Tibial artery (tissue), 4 donors: ENCODE measurements at places on chromosomes 2 and 18.
A peak's percentile ranks its signal among the peaks of the same experiment; 100 is the strongest.

DNA sequence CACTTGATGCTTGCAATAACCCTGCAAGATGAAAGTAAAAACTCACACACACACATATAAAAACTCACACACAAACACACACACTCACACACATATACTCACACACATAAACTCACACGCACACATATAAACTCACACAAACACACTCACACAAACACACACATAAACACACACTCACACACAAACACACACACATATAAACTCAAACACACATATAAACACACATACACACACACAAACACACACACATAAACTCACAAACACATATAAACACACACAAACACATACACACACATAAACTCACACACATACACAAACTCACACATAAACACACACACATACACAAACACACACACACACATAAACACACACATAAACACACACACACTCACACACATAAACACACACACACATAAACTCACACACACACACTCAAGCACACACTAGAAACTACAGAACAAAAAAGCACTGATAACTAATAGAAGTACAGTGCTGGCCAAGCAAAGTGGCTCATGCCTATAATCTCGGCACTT lies 117.7 kb upstream of the TEKT4 start:
- no peak for DNase-seq

GRCh38 chr2:119428488-119429224 lies 3.0 kb upstream of the TMEM37 start:
- DNase-seq = peak; percentile 63

DNA sequence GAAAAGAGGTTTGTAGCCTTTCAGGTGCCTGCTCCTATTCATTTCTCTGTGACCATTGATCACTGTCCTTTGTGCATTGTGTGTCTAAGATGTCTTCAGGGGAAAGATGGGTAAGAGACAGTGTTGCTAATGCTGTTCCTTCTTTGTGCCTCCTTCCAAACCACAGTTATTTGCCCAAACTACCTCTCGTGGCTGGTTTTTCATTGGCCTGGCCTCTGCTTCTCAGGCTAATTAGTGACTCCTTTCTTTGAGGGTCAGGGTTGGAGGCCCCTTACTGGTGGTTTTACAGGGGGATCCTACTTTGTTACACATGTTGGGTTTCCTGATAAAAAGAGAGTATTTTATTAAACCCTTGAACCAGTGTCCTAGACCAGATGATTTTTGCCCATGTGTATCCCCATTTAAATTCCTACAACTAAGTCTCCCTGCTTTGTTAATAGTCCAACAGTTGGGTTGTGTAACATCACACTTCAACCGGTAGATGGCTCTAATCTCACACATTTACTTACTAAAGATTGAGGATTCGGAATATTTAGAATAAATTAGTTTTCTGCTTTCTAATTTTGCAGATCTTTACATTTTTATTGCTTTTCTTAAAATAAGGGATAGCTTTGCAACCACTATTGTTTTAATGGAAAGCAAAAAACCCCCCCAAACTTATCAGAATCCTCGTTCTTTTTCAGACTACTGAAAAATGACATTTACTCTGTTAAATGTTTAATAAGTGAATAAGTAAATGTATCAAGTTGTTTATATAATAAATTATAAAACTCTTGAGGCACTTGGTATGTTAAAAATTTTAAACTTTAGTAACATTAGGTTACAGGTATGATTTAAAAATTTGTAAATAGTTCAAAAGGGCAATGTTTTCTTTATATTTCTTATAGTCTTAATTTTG lies 2.4 kb downstream of the MARS2 start:
- DNase-seq = no peak

GRCh38 chr2:127063701-127064590 lies 43.0 kb downstream of the BIN1 start:
- no peak for DNase-seq

DNA sequence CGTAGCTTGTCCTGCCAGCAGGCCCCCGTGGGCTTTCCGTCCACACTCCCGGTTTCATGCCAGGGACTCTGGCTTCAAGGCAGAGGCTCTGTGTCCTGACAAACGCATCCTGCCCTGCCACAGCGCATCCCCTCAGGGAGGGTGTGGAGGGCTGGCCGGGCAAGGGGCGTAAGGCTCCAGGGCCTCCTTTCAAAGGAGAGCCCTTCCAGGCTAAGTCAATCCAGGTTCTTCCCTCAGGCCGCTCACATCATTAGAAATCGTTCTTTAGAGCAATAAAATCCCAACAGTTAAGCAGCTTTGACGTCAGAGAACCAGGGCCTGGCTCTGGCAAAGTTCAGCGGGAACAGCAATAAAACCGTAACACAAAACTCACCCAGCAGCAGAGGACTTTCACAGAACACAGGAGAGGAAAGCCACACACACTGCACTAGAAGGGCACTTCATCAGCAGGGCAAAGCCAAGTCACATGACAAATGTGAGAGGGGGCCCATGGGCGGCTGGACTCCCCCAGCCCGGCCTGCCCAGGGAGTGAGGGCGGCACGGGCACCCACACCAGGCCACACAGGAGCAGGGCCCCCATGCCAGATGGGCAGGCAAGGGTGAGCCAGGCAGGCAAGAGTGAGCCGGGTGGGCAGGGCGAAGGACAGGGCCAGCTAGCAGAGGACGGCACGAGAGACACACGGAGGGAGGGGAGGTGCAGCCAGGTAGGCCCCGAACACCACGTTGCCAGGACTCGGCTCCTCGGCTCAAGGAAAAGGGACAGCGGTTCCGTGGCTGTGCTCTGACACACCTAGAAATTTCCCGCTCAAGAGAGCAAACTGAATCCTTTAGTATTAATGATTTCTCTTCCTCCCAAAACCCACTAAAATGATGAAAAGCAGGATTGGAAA lies 52.0 kb downstream of the HDAC4 start:
- no peak for DNase-seq

DNA sequence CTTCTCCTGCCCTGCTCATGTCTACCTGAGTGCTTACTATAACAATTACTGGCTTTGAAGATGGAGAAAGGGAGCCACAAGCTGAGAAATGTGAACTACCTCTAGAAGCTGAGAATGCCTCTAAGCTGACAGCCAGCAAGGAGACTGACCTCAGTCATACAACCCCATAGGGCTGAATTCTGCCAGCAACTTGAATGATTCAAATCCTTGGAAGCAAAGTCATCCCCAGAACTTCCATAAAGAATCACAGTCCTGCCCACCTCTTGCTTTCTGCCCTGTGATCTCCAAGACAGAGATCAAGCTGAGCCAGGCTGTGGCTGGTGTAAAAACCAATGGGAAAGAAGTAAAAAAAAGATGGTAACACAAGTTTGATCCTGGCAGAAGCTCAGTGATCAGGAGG lies 288.2 kb upstream of the SPHKAP start:
- DNase-seq = no peak

DNA sequence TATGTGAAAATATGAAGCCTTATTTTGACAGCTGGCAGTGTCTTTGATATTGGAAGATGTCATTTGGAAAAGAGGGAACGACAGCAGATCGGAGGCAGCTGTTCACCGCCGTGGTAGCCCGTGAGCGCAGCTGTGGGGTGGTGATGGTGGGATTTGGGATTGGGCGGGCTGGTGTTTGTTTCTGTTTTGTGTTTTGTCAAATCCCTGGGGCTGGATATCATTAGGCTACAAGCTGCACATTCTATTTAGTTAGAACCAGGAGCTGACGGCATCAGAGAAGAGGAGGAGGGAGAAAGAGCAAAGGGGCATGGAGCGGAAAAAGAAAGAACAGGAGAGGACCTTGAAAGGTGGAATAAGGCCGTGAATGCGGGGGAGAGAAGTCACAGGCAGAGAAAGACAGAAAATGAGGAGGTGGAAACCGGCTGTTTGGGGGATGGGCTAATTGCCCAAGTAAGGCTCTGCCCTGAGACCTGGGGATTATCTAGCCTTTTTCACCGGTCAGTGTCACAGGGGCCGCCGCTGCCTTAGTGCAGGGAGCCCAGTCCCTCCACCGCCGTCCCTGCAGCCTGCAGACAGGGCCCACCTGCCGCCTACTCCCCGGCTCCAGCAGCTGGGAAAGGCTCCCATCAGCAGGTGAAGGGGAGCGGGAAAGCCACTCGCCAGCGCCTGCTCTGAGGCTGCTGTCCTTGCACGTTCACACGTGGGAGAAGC lies 88.0 kb downstream of the ZCCHC2 start:
- DNase-seq = no peak

GRCh38 chr2:172285010-172285621 lies 142.3 kb upstream of the ITGA6 start:
- no peak for DNase-seq

DNA sequence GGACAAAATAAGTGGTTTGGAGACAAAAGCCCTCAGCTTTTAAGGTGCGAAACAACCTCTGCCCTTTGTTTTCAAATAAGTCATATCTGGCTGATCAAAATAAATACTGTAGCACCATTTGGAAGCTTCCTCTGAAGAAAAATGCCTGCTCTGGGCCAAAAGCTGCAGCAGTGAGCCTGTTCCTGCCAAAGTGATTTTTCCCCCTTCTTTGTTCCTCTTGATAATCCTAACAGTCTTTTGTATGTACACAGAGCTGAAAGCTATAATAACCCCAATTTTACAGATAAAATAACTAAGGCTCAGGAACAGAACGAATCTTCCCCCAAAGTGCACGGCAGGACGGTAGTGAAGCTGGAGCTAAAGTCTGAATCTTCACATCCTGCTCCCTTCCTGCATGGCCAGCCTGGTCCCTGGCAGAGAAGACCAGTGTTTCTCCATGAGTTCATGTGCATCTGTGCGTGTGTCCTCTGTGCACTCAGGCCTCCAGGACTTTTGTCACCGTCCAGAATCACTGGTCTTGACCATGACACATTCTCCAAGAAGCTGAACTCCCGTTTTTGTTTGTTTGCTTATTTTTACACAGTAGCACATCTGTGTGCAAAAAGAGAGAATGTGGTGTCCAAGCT lies 2114.1 kb upstream of the PIK3C3 start:
- DNase-seq = no peak

GRCh38 chr2:233768076-233768475 lies 8.0 kb downstream of the UGT1A1 start:
- DNase-seq = no peak

DNA sequence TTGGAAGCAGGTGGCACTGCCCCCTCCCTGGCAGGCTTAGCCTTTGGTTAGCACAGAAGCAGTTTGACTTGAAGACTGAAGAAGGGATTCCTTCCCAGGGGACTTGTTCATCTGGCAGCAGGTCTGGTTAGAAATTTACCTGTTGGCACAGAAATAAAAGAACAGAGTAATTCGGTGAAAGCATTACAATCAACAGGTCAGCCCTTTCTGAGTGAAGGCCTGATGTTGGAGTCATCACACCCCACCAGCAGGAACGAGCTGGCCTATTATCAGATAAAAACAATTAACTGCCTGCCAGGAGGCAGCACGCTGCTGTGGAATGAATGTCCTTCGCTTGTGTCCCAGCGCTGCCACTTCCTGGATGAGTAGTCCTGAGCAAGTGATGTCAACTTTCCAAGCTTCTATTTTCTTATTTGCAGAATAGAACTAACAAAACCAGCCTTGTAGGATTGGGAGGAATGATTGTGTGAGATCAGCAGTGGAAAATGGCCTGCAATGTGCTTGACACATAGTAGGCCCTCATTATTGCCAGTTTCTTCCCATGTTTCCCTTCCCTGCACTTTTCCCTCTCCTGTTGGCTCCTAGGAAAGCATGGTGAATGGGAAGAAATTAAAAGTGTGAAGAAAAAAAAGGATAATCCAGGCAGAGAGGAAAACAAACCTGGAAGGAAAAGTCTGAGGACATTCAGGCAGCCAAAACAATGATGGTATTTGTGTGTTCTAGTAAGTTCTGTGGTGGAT lies 29.0 kb downstream of the LGALSL start:
- no peak for DNase-seq

DNA sequence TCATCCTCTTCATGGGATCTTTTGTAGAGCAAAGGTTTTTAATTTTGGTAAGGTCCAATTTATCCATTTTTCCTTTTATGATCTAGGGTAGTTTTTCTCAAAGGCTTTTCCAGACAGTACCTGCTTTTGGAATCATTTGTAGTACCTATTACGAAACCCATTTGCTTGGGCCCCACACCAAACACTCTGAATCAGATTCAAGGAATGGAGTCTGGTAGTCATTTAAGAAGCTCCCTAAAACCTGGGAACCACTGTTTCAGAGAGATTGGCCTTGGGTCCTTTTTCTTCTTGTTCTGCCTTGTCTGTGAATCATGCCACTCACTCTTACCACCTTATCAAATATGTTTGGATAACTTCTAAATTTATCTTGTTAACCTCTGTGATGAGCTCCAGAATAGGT lies 40.3 kb downstream of the OSBPL6 start:
- no peak for DNase-seq

DNA sequence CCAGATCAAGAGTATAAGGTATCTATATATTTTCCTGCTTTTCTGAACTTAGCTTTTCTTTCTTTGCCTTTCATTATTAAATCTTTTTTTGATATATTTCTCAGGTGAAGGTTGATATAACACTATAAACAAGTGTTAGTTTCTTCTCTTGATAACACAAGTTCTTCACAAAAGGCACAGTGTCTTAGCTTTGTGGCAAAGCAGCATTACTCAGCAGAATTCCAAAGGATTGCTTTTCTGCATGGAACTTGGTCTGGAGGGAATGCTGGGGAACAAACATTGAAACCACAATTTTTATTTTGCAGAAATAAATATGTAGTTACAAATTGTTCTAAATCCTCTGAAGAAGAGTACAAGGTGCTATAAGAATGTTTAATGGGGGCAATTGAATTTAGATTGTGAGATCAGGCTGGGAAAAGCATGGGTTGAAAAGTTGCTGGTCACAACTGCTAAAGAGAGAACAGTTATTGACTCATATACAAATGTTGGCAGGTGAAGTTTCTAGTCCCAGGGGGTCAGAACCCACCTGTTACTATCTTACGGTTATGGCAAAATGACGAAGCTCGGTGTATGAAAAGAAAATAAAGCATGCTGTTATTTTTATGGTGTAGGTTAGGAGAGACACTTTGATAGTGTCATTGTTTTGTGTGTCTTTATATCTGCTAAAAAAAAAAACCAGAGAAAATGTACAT lies 68.2 kb downstream of the UBR3 start:
- no peak for DNase-seq

DNA sequence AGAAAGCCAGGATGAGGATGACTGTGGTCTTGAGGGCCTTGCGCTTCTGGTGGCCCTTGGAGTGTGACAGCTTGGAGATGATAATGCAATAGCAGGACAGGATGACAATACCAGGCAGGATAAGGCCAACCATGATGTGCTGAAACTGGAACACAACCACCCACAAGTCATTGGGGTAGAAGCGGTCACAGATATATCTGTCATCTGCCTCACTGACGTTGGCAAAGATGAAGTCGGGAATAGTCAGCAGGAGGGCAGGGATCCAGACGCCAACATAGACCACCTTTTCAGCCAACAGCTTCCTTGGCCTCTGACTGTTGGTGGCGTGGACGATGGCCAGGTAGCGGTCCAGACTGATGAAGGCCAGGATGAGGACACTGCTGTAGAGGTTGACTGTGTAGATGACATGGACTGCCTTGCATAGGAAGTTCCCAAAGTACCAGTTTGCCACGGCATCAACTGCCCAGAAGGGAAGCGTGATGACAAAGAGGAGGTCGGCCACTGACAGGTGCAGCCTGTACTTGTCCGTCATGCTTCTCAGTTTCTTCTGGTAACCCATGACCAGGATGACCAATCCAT lies 2.7 kb downstream of the CXCR4 start:
- DNase-seq = no peak

GRCh38 chr2:30949435-30949834 lies 142.2 kb upstream of the CAPN13 start:
- DNase-seq = no peak

GRCh38 chr2:118856330-118856977 lies 9.0 kb upstream of the EN1 start:
- no peak for DNase-seq
